ENCODE measurements at places on chromosomes 6 and 20.

DNA sequence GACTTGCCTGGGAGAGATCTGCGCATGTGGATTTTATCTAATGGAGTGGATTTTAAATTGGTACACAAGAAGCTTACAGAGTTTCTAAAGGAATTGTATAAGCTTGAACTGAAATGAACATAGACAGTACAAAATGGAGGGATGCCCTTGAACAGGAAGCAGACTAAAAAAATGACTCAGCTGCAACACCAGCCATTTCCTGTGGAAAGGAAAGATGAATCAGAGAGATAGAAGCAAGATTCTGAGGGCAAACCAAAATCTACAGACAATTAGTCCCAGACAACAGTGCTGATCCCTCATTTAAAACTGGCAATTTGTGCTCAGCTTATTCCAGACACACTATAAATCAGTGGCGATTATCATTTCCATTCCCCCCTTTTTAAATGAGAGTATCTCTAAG lies 114.6 kb upstream of the TCF21 start:
- DNase-seq = no peak

DNA sequence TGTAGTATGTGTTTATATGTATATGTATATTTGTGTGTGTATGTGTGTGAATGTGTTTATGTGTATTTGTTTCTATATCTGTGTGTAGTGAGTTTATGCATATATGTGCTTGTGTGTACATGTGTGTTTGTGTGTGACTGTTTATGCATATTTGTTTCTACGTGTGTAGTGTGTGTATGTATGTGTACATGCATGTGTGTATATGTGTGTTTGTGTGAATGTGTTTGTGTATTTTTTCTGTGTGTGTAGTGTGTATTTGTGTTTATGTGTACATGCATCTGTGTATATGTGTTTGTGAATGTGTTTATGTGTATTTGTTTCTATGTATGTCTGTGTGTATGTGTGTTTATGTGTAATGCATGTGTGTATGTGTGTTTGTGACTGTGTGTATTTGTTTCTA lies 12.1 kb upstream of the SMOC2 start:
- no peak for DNase-seq

DNA sequence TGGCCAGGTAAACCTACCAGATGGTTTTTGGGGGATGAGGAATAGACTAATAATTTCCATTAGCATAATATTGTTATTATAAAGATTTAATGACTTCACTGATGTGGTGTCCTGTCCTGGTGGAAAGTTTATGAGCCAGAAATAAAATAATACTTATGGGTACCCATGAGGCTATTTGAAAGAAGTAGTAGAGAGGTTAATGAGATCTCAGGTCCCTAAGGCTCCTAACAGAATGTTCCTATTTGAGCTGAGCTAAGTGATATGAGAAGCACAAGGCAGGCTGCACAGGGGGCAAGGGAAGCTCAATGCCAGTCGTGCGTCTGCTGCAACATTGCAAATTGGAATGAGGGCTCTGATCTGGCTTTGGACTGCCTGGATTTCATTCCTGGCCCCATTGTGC lies 174.1 kb downstream of the BMP2 start:
- DNase-seq = no peak

- DNase-seq = no peak
These were observed 76.2 kb downstream of the RIN2 start for GRCh38 chr20:19834287-19834686.

DNA sequence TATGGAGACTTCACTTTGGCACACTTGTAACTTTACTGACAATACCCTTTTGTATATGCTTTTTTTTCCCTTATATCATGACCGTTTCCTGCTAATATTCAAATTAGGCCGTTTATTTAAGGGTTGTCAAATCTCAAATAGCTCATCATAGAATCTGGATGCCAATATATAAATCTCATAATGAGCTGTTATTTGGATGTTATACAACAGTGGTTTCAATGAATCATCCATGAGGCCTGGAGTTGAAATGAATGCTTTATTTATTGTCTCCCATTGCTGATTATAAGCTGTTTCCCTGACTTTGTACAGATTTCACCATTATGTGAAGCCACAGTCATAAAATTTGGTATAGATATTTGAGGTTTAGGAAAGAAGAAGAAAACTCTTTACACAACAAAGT lies 256.1 kb downstream of the PLCB1 start:
- DNase-seq = no peak

DNA sequence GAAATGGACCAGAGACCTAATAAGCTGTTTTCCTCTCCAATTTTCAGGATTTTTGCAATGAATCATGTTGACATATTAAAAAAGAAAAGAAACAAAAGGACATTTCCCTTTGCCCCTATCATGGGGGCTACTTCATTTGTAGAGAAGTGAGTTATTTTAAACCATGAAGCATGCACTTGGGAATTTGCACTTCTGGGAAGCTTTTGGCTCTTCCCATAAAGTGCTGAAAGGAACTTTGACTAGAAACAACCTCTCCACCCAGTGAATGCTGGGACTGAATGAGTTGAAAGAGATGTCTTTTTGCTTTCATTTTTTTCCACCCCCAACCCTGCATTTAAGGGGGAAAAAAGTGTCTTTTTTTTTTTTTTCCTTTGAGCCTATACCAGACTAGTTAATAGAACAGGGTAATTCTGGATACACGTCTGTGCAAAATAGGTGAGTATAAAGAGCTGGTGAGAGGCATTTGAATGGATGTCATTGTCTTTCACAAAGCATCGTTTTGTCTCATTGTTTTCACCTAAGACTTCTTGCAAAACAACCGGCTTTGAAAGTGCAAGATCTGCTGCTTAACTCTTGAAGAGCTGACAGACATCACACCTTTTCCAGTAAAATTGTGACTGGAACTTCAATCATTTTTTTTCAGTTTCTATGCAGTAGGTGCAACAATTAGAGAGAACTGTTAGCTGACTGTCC lies 138.7 kb upstream of the BACH2 start:
- DNase-seq = no peak

DNA sequence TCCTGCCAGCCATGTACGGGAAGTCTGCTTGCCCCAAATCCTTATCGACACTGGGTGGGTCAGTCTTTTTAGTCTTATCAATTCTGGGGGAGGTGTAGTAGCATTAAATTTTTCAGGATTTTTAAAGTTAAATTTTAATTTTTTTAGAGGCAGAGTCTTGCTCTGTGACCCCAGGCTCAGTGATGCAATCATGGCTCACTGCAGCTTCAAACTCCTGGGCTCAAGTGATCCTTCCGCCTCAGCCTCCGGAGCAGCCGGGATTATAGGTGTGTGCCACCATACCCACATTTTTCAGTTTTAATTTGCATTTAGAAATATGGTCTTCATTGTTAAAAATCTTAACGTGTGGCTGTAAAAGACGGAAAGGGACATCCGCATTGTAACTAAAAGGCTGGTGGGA lies 51.9 kb downstream of the BANF2 start:
- no peak for DNase-seq

- no peak for DNase-seq
These were observed 100.2 kb upstream of the TIAM2 start for GRCh38 chr6:154894902-154895301.

GRCh38 chr20:5221061-5221430 lies 94.2 kb downstream of the CDS2 start:
- no peak for DNase-seq

DNA sequence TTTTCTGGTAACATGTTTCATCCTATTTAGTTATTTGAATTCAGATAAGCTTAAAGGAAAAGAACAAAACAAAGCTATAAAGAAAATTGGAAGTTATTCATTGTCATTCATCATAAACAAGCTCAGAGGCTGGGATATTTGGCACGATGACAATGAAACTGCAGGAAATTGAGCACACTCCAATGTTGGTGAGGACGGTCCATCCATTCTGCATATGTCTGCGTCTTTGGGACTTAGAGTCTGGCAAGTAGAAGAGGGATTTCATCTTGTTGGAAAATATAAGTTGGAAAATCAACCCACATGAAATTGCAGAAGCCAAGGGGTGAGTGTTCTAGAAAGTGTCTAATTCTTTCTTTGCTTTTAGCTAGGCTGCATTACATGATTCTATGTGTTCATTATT lies 78.4 kb downstream of the HDGFL1 start:
- peak; percentile 7 for DNase-seq

DNA sequence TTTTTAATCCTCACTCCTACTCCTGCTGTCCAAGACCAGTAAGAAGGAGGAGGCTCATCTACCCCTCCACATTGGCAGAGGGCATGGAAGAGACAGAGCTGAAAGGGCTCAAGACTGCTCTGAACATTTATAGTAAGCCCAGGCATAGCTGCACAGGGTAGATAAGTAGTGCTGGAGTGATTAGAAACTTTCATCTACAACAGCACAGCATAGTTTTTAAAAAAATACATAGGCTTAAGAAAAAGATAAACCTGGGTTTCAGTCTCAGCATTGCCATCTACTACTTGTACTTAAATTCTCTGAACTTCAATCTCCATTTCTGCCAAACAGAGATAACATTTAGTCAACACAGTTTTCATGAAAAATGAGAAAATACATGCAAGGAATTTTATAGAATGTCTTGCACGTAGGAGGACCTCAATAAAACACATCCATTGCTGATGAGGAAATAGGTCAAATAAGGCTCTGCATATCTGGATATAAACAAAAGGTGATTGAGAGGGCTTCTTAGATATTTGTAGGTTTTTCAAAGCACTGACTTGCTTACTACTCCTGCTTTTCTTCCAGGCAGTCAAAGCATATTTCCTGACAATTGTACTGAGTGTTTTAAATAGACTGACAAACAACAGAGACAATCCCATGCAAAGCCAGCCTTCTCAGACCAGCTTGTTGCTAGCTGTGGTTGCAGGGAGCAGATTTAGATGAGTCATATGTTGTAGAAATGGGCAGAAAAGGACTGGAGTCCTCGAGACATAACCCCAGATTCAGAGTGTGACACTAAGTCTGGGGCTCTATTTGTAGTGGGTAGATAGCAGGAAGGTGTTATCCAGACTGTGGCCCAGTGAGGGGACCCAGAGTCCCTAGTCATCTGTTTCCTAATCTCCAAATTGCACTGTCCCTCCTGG lies 107.4 kb upstream of the TAB2 start:
- DNase-seq = no peak

DNA sequence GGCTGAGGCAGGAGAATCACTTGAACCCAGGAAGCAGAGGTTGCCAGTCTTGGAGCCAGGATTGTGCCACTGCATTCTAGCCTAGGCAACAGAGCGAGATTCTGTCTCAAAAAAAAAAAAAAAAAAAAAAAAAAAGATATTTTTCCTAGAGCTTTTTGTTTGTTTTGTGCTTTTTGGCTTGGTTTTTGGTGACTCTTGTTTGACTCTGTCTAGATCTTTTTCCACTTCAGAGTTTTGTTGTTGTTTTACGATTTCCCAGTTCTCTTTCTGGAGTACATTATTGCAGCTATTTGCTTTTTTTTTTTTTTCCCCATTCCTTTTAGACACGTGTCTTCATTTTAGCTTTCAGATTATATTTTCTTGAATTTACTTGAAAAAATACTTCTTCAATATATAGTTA lies 67.0 kb upstream of the AKAP12 start:
- DNase-seq = no peak

DNA sequence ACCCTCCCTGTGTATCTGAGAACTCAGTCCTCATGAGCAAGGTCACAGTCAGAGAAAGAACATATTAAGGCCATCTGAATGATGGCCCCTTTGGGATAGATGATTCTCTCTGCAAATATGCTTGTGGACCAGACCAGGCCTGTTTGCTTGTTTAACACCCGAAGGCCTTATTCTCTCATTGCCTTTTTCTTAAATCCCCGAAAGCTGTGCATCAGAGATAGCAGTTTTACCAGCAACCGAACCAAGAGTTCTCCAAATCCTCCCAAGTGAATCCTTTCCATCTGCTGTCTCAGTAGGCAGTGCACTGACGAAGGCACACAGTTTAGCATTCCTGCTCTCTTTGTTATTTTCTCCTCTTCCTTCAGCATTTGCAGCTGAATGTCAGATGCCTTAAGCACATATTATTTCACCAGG lies 79.8 kb downstream of the TRMT6 start:
- no peak for DNase-seq

DNA sequence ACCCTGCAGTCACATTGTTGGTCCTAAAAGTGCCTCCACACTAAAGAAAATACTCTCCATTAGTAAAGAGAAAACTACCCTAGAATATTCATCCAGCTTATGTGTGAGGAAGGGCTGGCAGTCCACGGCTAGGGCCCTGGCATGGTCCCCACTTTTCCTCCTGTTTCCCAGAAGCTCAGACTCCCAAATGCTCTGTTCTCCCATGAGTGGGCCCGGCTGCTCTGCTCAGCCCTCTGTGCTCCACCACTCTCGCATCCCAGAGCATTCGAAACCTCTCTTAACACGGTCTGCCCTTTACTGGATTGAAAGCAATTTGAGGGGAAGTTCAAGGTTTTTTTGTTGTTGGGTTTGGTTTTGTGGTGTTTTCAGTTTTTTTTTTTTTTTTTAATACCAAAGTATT lies 61.8 kb downstream of the APCDD1L start:
- DNase-seq = no peak

DNA sequence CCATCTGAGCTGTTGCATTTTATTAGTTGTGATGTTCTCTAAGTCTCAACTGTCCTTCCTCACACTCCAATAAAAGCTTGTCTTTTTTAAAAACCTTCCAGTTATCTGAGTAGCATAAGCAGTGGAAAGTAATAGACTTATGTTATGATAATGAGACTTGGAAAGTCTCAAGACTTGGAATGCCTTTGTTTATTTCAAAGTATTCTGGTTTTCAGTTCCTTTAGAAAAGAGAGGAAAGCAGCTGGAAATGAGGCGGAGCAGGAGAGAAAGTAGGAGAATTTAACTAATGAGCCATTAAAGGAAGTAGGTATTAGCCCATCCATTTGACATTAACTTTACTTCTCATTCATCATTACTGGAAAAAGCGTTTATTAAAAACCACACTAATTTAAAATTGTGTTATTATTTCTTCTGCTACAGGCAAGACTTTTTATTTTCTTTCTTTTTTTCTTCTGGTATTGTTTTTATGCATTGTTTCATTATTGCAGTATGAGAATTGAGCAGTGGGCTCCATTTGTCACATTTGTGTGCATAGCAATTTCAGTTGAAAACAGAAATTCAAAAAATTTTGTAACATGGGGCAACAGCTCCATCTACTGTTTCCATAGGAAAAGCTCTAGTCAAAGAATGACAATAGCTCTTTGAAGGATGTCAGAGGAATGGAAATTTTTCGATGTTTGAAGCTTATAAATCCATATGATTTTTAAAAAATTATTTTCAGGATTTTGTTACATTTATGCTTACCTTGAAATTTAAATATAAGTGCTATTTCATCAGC lies 194.8 kb downstream of the COL9A1 start:
- peak; percentile 44 for DNase-seq

- DNase-seq = no peak
These were observed 8.5 kb downstream of the ABCC10 start for GRCh38 chr6:43435682-43436437.

- no peak for DNase-seq
These were observed 204.0 kb downstream of the TSHZ2 start for GRCh38 chr20:53176134-53176533.

GRCh38 chr6:111862314-111862713 lies 10.9 kb downstream of the FYN start:
- DNase-seq = no peak

Measured in NCI-H1105 (cell line).